ENCODE measurements at places on chromosomes 7 and 10. TPM values are rescaled to one million over a fixed set of nuclear protein-coding genes. Genes with fewer than 3 reads are reported as not detected.
A peak's percentile ranks its signal among the peaks of the same experiment; 100 is the strongest.

- peak; percentile 100 for DNase-seq
These were observed 106.7 kb downstream of the TES start for GRCh38 chr7:116316838-116317628.

DNA sequence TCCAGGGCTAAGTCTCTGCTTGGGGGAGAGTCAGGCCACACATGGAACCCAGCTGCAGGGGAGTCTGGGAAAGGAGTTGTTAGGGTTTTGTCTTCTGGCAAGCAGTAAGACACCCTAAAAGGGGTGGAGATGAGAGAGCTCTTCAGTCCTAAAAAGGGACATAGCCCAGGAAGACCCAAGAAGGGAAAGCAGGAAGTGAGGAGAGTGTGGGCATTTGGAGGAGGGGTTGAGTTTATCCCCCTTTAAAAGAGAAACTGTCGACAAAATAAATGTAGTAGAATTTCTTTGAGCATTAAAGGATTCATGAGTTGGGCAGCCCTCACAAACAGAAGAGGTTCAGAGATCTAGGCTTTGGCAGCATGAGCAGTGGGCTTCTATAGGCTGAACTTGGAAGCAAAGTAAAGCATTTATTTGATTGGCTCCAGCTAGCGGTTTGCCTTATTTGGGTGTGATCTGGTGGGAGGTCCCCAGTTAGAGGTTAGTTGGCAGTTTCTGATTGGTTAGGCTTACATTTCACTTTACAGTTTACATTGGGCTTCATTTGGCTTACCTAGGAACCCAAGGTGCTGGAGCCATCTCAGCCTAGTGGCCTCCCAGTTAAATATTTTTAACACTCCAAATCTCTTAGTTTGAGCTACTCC is 246.7 kb downstream of the CAMK1D start:
- DNase-seq: no peak

- DNase-seq: no peak
These were observed 1.3 kb upstream of the FAM3C start for GRCh38 chr7:121397361-121397760.

GRCh38 chr10:53646525-53646924 is 873.9 kb upstream of the MBL2 start:
- DNase-seq: no peak

DNA sequence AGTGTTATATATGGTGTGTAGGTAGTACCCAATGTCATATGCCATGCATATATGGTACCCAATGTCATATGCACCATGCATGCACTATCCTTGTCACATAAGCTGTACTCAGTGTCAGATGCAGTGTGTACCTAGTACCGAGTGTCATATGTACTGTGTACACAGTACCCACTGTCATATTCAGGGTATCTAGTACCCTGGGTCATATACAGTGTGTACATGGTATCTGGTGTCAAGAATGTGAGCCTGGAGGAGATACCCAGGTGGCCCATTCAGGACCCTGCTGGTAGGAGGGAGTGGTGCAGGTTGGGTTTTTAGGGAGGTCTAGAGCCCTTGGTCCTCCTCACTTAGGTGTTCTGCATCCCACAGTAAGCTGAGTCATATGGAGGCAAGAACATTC is 1.8 kb downstream of the ZMYND11 start:
- DNase-seq: no peak

- DNase-seq: no peak
These were observed 73.4 kb downstream of the SRPK2 start for GRCh38 chr7:105315357-105315756.

- no peak for DNase-seq
These were observed 20.8 kb downstream of the OGDHL start for GRCh38 chr10:49741108-49741995.

- no peak for DNase-seq
These were observed 140.5 kb downstream of the WDR37 start for GRCh38 chr10:1196656-1197055.

GRCh38 chr10:27481486-27481885 is 22.6 kb upstream of the RAB18 start:
- DNase-seq: no peak

- DNase-seq: no peak
These were observed 181.1 kb downstream of the NRP1 start for GRCh38 chr10:33153251-33153967.

GRCh38 chr10:5491477-5491876 is 7.9 kb downstream of the CALML5 start:
- no peak for DNase-seq

DNA sequence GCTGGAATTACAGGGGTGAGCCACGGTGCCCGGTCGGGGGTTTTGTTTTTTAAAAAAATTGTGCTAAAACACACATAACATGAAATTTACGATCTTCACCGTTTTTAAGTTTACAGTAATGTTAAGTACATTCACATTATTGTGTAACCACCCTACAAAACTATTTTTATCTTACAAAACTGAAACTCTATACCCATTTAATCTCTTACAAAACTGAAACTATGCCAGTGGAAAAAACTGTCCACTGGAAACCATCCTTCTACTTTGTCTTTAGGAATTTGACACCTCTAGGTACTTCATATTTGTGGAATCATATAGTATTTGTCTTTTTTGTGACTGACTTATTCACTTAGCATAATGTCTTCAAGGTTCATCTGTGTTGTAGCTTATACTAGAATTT is 1.0 kb upstream of the PSMC2 start:
- DNase-seq: no peak

DNA sequence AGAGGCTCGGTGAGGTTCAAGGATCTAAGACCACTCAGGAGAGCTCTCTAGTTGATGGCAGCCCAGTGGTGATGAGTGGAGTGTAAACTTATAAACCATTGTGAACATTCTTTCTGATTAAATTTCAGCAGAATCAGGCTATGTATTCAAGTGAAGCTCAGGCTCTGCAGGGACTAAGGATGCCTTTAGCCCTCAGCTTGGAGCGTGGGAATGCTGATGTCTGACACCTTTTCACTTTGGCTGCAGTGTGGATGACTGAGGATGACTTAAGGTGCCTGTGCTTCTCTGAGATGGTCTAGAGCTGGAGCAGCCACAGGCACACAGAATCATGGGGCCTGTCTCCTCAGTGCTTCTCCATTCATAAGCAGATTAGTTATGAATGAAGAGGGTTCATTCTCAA is 150.4 kb downstream of the SORCS3 start:
- DNase-seq: no peak

DNA sequence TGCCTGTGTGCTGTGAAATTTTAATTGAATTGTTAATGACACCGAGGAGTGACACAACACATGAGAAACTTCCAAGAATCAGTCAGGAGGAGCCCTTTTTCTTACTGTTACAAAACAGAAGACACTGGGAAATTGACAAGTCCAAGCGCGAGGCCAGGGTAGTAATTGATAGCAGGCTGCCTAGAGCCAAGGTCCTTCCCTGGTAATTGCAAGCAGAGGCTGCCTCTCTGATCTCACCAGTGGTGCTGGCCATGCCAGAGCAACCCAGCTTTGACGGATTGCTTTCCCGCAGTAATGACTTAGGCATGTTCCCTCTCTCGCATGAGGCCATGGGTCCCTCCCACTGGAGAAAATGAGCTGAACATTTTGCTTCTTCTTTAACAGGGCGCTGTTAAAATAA is 111.5 kb downstream of the LRMDA start:
- no peak for DNase-seq

DNA sequence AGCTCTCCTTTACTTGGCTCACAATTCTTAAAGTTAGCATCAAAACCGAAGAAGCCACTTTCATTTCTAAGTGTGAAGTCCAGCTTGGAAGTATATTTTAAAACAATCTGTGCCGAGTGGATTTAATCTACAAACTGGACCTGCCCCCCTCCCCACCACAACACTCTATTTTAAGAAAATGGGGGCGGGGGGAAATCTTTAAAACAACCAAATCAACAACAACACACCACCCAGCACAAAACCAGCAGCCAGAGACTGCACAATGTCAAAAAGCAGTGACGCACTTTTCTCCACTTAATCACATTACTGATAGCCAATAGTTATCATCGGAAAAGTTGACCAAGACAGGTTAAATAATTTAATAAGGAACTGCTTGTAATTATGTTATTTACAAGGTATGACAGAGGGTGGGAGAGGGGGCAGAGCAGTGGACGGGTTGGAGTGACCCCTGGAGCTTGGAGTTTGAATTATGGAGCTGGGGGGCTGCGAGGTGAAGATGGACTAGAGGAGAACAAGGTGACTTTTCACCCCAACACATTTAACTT is 2.8 kb downstream of the EBF3 start:
- DNase-seq: no peak

DNA sequence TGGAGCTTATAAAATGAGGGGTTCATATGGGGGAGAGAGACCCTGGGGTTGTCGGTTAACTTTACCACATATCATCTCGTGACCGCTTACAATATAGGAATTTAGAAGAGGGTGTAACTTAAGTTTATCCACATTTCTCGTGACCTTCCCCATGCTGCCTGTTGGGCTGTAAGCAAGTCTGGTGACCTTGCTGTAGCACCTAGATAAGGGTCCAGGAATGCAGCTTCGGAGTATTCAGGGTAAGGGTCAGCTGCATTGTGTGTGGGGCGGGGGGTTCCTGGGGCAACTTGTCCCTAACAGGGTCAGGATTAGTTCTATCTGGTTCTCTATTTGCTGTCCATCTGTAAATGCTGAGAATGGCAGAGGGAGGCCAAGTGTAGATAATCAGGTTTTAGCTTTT is 1.3 kb upstream of the CHST3 start:
- no peak for DNase-seq

DNA sequence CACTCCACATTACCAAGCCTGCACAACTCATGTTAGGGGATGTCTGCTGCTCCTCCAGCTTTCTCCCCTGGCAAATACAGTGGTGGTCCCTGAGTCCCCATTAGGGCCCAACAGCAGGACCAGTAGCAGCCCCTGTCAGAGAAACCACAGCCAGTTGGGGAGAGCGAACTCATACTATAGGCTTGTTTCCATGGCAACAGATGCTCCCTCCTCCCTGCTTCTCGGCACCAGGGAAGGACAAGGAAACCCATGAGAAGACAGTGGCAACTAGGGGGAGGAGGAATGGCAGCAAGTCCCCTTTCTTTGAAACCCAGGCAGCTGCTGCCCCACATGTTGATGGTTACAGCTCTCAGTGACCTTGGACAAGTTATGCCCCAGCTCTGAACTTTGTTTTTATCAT is 326.4 kb downstream of the KCNMA1 start:
- no peak for DNase-seq

DNA sequence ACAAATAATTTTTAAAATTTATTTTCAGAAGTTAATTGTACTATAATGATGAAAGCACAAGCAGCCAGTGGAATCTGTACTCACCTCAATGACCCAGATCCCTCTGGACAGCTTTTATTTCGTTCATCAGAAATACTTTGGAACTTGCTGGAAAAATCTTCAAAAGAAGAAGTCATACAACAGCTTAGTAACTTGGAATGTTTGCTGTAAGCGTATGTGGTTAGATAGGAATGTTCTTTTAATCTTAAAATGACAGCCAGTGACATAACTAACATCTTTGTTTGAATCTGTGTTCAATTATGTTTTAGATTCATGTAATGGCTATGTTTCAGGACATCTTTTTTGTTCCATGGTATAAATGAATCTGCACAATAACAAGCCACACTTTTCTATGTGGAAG is 26.8 kb downstream of the CFAP69 start:
- no peak for DNase-seq

DNA sequence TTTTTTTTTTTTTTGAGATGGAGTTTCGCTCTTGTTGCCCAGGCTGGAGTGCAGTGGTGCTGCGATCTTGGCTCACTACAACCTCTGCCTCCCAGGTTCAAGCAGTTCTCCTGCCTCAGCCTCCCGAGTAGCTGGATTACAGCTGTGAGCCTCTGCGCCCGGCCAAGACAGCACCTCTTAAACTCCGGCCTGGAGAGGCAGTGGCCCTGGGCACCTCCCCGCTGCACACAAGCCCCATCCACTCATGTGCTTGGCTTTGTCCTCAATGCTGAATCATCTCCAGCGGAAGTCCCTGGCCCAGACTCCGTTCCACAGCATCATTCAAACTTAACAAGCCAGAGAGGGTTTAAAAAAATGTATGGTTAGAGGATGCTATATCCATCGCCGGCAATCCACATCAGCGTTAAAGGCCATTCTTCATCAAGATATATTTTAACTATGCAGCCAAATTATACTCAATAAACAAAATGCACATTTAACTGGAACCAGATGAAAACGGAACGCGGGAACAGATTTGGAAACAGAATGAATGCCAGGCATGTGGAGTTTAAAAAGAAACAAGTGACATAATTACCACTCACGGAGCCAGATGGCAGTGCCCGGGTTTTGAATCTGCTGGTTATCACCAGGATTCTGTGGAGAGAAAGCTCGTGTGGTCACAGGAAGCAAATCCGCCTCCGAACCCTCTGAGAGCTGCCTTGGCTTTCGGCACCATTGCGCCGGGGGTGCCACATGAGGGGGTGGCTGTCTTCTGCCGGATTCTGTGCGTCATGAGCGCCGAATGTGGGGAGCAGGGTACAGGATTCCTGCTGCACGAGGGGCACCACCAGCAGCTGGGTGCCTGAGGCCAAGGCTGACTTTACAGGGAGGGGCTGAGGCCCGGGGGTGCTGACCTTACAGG is 45.6 kb upstream of the CFAP46 start:
- DNase-seq: peak; percentile 44

DNA sequence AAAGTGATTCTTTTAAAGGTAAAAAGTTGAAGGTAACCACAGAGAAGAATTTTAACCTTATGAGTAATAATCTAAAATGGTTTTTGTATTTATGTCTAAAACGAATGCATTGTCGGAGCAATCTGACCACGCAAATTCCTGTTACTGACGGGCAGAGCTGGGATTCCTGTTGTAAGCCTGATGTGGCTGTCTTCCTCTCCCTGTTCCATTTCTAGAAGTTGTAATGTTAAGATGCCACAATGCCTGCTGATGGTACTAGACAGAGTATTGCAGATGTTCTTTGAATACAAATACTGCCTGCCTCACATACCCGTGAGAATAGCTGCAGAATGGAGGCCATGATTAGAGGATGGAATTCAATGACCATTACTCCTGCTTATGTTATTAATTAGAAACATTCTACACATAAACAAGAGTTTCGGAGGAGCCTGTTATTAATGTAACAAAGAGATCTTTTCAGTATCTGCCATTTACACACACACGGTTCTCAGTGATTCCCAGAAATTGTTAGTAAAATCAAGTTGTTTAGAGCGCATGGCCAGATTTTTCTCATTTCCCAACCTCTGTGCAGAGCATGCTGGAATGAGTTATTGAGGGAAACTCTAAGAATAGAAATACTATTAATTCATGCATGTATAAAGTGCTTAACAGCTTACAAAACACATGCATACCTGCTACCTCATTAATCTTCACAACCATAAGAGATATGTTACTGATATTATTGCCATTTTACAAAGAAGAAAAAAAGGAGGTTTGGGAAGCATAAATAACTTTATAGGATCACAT is 196.8 kb downstream of the PTN start:
- DNase-seq: no peak

The ADRA2A gene
- total RNA-seq: 0.49 TPM

The TACR2 gene
- 0.07 TPM for total RNA-seq

The CLCN1 gene
- total RNA-seq: not detected

The ARMH3 gene
- 9.7 TPM for total RNA-seq

The SPDYE6 gene
- not detected for total RNA-seq

The RFC2 gene
- 32.7 TPM for total RNA-seq

The OPN4 gene
- total RNA-seq: not detected

The CYP3A7 gene
- total RNA-seq: not detected
